ENCODE measurements at places on chromosomes 11 and 22.

GRCh38 chr11:120500414-120501071 is 11.0 kb upstream of the GRIK4 start:
- DNase-seq, result no peak

- no peak for DNase-seq
Observed at GRCh38 chr11:111776398-111777093, 10.4 kb upstream of the PPP2R1B start.

DNA sequence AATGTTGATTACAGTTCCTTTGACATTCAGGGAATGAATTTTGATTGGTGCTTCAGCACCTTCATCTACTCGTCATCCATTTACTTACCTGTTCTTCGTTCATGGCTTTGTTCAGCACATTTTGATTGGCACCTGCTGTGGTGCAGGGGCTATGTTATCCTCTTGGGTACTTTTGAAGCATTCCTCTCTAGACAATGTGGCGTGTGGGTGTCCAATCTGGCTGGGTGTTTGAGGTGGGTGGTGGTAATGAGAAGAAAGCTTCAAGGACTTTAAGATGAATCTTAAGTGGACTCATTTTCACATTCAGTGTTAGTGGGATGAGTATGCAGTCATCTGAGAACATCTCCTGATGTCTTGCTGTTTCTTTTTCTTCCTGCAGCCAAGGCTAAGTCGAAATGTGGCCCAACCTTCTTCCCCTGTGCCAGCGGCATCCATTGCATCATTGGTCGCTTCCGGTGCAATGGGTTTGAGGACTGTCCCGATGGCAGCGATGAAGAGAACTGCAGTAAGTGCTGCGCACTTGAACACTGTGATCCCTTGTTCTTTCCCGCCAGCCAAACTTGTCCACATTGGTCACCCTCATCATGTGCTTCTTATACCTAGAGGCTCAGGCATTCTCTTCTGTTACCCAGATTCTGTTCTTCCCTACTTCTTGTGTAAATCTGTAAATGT is 137.5 kb downstream of the LDLRAD3 start:
- DNase-seq, result no peak

- no peak for DNase-seq
Observed at GRCh38 chr11:94117871-94118270, 10.8 kb upstream of the PANX1 start.

GRCh38 chr11:15728207-15728606 is 613.5 kb downstream of the INSC start:
- DNase-seq, result no peak

DNA sequence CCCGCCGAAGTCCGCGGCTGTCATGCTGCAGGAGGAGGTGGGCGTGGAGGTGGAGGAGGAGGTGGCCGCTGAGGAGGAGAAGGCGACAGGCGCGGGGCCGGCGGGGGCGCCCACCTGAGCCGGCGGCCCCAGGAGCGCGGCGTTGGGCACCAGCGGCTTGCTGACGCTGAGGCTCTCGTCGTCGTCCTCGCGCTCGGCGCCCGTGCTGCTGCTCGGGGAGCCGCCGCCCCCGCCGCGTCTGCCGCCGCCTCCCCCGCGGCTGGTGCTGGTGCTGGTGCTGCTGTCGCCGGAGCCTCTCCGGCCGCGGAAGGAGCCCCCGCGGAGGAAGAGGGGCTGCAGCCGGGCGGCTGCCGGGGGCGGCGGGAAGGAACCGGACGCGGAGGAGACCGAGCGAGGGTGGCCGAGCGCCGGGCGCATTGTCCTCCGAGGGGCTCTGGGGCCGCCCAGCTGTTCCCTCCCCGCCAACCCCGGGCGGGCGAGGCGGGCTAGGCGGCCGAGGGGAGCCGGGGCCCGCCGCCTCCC is 388 bp downstream of the TMEM121B start:
- no peak for DNase-seq

DNA sequence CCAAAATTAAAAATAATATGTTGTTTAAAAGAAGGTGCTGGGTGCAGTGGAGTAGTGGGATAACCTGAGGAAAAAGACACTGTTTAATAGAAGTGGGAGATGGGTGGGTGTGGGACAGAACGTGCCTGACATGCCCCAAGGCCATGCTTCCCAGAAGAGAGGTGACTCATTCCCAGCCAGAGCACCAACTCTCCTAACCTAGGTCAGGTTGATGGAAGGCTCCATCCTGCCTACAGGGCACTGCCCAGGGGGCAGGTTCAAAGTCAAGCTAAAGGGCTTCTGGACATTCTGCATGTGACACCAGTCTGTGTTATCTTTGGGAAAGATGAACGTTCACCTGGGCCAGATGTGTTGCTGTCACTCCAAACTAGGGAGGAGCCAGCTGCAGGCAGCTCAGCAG is 453.1 kb downstream of the SOX6 start:
- DNase-seq, result no peak

DNA sequence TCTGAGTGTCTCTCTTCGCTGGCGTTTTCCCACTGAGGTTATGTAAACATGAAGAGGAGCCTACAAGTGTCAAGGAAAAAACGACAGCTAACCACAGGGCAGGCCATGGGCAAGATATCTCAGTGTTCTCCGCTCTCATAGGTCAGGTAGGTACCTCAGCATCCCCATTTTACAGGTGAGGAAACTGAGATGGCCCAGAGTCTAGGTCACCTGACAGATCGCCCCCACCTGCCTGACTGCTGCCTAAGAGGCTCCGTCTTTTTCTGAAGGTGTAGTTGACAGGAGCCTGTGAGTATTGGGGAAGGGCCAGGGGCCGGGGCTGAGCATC is 847 bp upstream of the NDUFA6 start:
- no peak for DNase-seq

Measured in stimulated activated CD8-positive, alpha-beta memory T cell treated with anti-CD3 and anti-CD28 coated beads, Interleukin-15, amount 100 ng/mL, for 4 hours (primary cell).